ENCODE measurements at places on chromosomes 7 and 10. TPM values are rescaled to one million over a fixed set of nuclear protein-coding genes. Genes with fewer than 3 reads are reported as not detected.

- DNase-seq = no peak
These were observed 67.8 kb downstream of the ZNF248 start for GRCh38 chr10:37789590-37789989.

DNA sequence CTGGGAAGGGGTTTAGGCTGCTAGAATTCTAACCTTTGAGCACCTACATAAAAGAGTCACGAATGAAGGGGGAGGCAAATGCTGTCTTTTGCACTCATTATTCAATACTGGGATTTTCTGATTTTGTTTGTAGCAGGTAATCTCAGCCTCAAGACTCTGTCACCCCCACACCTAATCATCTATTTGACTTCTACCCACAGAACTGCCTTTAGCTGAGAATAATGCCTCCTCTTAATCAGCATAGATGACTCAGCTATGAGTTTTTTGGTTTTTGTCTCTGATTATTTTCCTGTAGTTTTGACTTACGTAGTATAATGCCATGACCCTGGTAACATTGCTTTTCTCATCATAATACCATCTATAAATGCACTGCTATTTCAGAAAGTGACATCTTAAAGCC lies 42.7 kb upstream of the CACNB2 start:
- DNase-seq = no peak

SMIM30 gene
- total RNA-seq = 157 TPM

NUTM2D gene
- 0.59 TPM for total RNA-seq

GRID2IP gene
- total RNA-seq = not detected

AKAP9 gene
- 17.6 TPM for total RNA-seq

Data from RPMI7951 (cell line).